Fibroblast of lung (primary cell): ENCODE measurements at places on chromosomes 2 and 18. TPM values are rescaled to one million over a fixed set of nuclear protein-coding genes. Genes with fewer than 3 reads are reported as not detected.

The INHA gene
- 0.26 and 0.50 TPM in 2 replicates for total RNA-seq

The IWS1 gene
- 34.7 and 44.1 TPM in 2 replicates for total RNA-seq

The ATIC gene
- 35.4 and 40.3 TPM in 2 replicates for total RNA-seq

The LINC00305 gene
- not detected in 2 replicates for total RNA-seq

The CYS1 gene
- total RNA-seq = 1.5 and 5.1 TPM in 2 replicates

The ACTG2 gene
- 4.1 TPM in 2 replicates for total RNA-seq

The CNGA3 gene
- total RNA-seq = under 0.01 TPM in 2 replicates

The ONECUT2 gene
- total RNA-seq = under 0.01 TPM in 2 replicates
